ENCODE measurements at places on chromosomes 6 and 20.

- peak; percentile 49 for DNase-seq
Observed at GRCh38 chr20:10519361-10520046, 84.4 kb downstream of the SLX4IP start.

DNA sequence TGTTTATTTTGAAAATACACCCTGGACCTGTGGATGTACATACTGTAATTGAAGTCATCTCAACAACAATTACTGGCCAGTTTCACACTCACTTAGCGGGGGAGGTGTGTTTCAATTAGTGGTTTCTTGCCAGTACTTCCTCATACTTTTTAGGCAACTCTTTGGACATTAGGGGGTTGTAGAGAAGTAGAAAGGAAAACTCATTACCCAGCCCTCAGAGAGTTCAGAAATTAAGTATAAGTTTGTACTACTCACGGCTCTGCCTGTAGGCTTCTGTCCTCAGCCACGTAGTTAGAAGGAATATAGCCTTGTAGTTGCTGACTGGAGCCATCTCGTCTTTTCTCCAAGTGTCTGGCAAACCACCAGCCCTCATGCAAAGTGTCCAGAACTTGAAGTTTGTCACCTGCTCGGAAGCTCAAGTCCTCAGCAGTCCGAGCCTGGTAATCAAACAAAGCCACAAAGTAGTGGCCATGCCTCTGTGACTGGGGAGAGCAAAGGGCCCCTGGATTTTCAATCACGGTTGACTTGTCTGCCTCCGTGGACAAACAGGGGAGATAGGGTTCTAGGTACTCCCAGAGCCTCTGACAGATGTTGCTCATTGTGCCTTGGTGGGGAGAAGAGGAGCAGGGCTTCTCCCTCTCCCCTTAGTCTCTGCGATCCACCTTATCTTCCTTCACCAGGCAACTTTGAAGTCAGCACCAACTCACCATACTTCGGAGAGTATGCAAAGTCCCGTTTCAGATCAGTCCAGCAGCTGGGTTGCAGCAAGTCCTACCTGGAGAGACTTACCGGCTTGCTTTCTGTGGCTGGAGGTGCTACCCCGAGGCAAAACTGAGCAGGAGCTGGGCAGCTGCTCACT, 749 bp downstream of the FRK start:
- no peak for DNase-seq

DNA sequence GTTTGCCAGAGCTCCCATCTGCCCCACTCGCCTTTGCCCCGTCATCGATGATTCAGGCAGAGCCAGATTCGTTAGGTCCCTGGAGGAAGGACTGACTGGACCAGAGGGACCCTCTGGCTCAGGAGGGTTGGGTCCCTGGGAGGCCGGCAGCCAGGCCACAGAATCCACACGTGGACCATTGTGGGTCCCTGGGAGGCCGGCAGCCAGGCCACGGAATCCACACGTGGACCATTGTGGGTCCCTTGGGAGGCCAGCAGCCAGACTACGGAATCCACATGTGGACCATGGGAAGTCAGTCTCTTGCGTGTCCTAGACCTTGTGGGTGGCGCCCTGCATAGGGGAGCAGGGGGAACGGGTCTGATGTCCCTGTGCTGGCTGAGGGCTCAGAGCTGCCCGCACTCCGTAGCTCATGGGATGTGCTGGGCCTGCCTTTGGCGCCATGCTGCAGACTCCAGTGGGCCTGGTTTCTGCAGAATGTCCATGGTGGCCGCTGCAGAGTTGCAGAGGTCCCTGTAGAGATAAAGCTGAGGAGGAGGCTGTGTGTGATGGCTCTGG, 23.5 kb downstream of the UCKL1 start:
- DNase-seq, result no peak

- no peak for DNase-seq
Observed at GRCh38 chr6:28771401-28772267, 152.2 kb downstream of the TRIM27 start.

GRCh38 chr20:44997171-44997570, 30.9 kb downstream of the STK4 start:
- no peak for DNase-seq

- DNase-seq, result no peak
Observed at GRCh38 chr20:49460916-49461315, 21.6 kb downstream of the KCNB1 start.

DNA sequence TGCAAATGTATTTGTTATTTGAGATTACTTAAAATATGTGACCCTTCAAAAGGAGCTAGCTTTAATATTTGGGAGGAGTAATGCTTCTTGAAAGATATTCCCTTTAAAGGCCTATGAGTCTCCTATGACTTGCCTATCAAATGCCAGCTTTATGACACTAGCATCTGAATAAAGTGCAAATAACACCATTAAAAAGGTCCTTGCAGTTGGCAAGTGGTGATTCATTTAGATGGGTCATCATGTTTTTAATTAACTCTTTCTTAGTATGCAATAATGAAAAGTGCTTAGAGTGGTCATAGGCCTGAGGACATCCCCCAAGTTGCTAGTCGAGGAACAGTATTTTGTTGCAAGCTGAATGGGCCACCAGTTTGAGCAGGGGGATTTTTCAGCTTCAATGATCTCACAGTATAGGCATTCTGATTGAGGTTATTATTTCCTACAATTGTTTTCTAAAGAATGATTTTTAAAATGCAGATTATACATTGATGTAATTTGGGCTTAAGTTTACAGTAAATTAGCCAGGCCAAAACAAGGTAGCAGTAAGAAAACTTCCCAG, 3.7 kb upstream of the CD2AP start:
- no peak for DNase-seq

GRCh38 chr20:5040345-5040744, 39.0 kb upstream of the SLC23A2 start:
- DNase-seq, result no peak

DNA sequence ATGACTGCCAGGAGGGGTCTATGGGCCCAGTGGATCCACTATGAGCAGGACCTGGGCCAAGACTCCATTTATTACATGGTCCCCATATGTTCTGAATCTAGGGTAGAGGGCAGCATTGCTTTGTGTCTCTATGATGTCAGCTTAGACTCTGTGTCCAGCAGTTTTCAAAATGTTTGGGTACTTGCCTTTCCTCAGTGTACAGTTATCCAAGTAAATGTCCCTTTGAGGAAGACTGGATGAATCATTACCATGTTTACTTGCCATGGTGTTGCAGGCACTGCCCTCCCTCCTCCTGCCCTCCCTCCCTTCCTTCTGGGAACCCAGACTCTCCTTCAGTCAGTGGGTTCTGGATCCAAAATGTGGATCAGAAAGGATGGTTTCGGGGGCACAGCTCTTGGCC, 108.6 kb downstream of the NRN1 start:
- DNase-seq, result no peak

- no peak for DNase-seq
Observed at GRCh38 chr20:1083431-1084080, 34.8 kb upstream of the PSMF1 start.

GRCh38 chr6:7897461-7898192, 13.0 kb downstream of the TXNDC5 start:
- DNase-seq, result no peak

DNA sequence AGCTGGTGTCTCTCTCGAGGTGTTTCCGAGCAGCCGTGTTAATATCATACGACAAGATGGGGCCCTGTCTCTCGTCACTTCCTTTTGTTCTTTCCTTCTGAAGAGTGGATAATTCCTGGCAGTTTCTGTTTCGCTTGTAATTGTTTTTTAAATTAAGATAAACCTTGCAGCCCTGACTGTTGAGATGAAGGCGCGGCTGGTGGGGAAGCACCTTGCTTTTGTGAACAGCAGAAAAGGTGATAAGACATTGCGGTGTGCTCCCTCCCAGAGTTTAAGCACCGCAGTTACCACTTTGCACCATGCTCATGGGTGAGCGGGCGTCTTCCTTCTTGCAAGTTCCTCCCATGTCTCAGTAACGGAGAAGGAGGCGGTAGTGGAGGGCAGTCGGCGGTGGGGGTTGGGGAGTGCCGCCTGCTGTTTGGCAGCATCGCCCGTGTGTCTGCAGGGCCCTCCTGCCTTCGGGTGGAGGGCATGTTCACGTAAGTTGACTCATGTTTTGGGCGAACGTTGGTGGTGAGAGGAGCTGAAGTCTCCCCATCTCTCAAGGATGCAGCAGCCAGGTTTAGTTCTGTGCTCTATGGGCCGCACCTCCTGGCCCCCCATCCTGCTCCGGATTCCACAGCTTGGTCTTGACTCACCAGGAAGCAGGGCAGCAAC, 345.9 kb downstream of the TAF4 start:
- no peak for DNase-seq

GRCh38 chr6:9197726-9198125, 762.4 kb upstream of the SLC35B3 start:
- no peak for DNase-seq

- no peak for DNase-seq
Observed at GRCh38 chr20:54042021-54042420, 28.4 kb downstream of the BCAS1 start.

DNA sequence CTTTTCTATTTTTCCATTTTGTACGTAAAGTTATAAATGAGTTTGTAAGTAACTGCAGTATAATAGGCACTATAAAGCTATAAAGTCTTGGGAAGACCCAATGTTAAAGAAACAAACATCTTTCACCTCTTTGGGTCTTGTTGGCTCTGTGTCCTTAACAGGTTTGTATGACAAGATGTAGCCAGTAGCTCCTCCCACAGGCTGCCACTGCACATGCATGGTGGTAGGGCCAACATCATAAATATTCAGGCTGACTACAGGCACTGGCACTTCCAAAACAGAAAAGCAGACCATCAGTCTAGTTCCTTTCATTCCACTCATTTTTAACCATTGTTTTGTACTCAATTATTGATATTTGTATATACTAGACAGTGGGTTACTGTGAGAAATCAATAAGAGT, 59.9 kb downstream of the COL12A1 start:
- DNase-seq, result no peak

- no peak for DNase-seq
Observed at GRCh38 chr6:11224252-11224965, 8.1 kb downstream of the NEDD9 start.

GRCh38 chr20:64139199-64140060, 24.8 kb upstream of the MYT1 start:
- DNase-seq, result no peak

- DNase-seq, result no peak
Observed at GRCh38 chr20:62117362-62117646, 5.0 kb upstream of the LSM14B start.
